Nucleus accumbens (tissue), 56 donors: ENCODE measurements at places on chromosomes 12 and 14.

DNA sequence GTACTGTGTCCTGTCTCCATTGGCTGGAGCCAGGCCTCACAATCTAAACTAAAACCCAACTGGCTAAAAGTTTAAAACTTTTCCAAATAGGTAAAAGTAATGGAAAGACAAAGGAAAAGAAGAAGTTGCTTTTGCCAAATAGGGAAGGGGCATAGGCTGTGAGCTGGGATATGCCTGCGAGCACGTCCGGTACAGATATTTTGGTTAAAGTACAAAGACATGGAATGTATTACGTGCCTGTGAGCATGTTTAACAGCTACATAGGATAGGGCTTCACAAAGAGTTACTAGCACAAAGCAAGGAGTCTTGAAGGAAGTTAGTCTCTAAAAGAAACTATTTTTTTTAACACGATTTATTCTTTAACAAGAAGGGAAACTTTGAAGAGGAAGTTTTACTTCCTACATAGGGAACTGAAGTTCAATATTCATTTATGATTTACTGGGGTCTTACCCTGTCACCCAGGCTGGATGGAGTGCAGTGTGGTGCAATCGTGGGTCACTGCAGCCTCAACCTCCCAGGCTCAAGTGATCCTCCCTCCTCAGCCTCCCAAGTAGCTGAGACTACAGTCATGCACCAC is 41.9 kb upstream of the INF2 start:
- DNase-seq: no peak

DNA sequence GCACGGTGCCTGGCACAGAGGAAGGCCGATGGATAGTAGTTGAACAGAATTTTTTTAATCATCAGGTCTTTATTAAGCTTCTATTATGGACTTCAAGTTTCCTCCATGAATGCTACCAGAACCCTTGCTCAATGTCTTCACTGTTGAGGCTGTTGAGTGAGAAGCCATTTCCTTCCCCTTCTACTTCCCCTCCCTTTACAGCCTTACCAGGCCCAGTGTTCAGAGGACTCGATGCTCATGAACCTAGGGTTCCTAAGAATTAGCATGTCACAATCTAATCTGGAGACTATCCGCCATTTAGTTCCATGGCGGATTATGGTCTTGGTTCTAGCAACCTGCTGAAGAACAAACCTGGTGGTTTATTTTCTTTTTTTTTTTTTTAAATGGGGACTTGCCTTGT is 17.7 kb downstream of the ETV6 start:
- DNase-seq: no peak

- DNase-seq: no peak
Measured at GRCh38 chr12:80101126-80101525, 1.8 kb downstream of the OTOGL start.

DNA sequence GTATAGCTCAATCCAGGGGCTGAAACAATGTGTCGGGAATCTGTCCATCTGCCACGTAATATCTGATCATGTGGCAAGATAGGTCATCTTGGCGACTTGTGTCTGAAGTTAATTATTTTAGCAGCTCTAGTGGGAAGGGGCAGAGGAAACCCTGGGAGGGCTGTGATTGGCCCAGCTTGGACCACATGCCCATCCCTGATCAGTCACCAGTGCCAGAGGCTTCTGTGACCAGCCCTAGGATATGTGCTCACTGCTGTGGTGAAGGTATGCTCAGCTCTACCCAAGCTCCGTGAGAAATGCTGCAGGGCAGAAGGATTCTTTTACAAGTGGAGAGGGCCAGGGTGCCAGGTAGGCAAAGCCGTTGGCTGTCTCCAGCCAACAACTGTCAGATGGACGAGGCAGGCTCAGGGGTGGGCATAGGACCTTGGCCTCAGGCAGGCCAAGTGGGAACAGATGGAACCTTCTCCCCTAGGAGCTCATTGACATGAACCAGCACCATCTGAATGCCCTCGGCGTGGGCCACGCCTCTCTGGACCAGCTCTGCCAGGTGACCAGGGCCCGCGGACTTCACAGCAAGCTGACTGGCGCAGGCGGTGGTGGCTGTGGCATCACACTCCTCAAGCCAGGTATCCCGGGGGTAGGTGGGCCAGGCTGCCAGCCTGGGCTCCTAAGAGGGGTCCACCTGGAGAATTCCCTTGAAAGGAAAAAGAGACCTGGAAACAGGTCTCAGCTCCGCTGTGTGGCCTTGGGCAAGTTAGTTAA is 21.1 kb downstream of the MVK start:
- no peak for DNase-seq

DNA sequence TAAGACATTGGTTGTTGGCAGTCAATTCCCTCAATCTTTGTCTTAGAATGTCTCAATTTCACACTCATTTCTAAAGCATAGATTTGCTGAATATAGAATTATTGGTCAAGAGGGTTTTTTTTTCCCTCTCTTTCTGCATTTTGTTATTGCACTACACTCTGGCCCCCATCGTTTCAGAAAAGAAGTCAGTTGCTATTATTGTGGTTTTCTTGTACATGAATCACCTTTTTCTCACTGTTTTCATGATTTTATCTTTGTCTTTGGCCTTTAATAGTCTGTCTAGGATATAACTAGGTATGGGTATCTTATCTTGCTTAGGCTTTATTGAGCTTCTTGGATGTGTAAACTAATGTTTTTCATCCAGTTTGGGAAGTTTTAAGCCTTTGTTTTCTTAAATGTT is 194.3 kb upstream of the DAAM1 start:
- DNase-seq: no peak

GRCh38 chr12:107990325-107990724 is 138.8 kb upstream of the WSCD2 start:
- peak; percentile 14 for DNase-seq

DNA sequence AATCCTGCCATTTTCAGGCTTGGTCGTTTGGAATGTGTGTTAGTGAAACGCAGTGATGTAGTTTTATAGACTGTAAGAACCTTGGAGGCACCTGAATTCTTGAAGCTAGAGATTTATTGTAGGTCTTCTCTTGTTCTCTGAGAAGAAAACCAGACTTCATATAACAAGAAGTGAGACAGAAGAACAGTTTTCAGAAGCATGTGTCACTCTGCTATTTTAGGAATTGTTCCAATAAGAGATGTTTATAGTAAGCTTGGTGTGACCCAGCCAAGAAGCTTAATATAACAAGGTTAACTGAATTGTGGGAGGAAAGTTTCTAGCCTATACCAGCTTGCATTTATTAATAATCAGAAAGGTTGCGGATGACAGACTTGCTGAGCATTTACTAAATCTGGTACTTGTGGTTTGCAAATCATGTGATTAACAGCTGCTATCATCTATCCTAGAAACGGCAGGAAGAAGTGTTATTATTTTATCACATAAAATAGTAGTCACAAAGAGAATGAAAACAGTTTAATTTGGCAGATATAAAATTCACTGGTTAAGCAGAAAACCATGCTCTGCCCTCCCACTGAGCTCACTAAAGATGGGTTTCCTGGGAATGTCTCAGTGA is 49.2 kb upstream of the BCAT1 start:
- DNase-seq: no peak

DNA sequence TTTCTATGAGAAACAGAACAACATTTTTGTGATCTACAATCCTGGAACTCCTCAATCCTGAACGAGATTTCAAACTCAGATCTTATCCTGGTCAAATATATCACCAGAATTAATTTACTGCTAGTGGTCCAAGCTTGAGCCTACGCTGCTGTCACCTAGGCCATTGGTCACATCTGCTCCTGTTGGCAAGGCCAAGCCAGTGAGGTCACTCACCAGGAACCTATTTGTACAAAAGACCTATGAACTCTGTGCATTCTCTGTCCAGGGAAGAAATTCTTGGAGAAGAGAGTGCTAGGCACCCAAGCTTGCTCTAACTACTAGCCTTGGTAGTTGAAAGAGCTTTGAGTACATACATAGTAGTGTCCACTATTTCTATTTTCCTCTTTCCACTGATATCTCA is 106.1 kb downstream of the SLC15A5 start:
- DNase-seq: no peak

DNA sequence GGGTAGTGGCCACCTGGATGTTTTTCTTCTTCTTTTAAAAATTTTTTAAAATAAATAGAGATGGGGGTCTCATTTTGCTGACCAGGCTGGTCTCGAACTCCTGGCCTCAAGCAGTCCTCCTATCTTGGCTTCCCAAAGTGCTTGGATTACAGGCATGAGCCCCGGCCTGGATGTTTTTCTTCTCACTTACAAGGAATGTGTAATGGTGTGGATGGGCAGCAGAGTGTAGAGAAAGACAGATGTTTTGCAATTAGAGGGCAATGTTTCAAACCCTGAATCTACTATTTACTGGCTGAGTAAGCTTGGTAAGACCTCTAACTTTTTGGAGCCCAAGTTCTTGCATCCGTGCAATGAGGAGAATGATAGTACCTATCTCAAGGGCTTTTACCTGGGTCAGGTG is 48.1 kb downstream of the ADCK1 start:
- no peak for DNase-seq

- no peak for DNase-seq
Measured at GRCh38 chr14:58797010-58797429, 159.3 kb downstream of the DACT1 start.

- DNase-seq: no peak
Measured at GRCh38 chr12:68240975-68241374, 12.4 kb downstream of the IL22 start.

DNA sequence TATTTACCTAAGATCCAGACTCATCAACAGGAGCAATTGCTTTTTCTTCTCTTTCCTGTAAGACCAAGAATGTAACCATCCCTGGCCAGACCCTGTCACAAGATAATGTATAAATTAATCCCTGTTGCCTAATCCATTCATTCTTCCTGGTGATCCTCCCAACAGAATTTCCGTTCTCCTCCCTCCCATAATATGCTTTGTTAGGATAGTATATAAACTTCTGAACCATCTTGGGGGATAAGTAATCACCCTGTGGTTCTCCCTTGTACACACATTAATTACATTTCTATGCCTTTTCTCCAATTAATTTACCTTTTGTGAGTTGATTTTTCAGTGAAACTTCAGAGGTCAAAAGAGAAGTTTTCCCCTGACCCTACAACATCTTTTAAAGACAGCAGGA is 76.2 kb upstream of the RASSF8 start:
- DNase-seq: no peak

- no peak for DNase-seq
Measured at GRCh38 chr12:26346736-26347135, 151.4 kb downstream of the SSPN start.

DNA sequence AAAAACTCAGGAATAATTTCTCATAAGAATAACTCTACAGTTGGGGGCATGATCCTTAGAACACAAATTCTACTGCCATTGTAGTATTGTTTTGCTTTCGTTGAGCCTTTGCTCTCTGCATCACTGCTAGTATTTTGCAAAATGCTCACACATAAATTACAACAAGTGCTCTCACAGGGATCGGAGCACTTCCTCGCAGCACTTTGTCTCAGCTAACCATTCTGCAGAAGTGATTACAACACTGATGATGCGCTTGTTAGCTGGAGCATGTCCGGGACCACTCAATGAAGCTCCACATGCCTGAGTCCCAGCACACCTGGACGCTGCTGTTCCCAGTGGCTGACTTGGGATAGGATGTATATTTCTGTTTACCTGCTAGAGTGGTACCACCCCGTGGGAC is 31.6 kb downstream of the MOAP1 start:
- DNase-seq: no peak

DNA sequence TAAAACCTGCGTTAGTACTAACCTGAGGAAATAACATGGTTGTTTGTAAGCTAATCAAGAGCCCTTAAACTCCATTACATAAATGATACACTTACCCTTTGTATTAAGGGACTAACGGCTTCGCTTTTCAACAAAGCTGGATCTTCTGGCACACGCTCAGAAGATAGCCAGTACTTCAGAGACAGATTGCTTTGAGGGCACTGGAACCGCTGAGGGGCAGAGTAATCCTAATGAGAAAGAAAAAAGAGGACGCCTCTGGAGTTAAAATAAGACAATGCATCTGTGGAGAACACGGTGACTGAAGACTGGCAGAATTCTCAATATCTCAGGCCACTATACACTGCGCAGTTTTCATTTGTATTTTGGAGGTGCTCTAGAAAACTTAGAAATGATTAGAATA is 1.5 kb upstream of the KTN1 start:
- DNase-seq: no peak

GRCh38 chr12:6234214-6234613 is 34.0 kb downstream of the CD9 start:
- no peak for DNase-seq

- no peak for DNase-seq
Measured at GRCh38 chr12:95766356-95767019, 24.1 kb downstream of the NTN4 start.

GRCh38 chr12:93302331-93303229 is 75.1 kb upstream of the NUDT4 start:
- DNase-seq: no peak

DNA sequence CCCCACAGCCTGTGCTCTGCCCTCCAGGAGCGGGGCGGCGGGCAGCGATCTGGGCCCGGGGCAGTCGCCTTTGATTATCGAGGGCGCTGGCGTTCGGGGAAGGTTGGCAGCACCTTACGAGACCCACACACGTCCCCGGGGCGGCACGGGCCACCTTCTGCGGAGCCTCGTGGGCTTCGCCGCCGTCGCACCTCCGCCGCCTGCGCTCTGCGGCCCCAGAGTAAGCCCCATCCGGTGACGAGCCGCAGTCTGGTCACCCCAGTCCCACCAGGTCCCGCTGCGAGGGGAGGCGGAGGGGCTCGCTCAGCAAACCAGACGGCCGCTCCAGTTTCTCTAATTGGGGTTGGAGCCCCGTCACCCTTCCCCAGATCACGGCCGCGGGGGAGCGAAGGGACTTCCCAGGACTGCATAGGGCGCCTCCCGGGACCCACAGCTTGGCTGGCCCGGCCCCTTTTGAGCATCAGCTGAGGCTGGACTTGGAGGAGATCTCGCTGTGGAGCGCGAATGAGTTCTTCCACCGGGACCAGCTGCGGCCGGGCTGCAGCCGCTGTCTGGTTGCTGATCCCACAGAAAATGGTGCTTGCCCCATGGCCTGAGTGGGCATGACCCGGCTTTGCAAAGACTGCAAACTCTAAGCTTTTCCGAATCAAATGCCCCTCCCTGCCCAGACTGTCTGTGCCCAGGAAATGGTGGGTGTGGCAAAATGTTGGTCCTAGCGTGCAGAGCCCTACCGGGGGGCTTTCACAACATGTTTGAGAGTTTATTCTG is 560 bp downstream of the LGALS3 start:
- no peak for DNase-seq

DNA sequence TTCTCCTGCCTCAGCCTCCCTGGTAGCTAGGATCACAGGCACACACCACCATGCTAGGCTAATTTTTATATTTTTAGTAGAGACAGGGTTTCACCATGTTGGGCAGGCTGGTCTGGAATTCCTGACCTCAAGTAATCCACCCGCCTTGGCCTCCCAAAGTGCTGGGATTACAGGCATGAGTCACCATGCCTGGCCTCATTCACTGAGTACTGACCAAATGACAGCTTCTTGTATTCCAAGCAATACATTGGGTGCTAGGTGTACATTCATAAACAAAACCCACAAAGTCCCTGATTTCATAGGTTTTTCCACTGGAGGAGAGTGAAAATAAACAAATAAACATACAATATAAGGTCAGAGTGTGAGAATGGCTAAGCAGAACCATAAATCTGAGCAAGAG is 136.3 kb downstream of the HELB start:
- no peak for DNase-seq
